ENCODE measurements at places on chromosomes 5 and 9.

DNA sequence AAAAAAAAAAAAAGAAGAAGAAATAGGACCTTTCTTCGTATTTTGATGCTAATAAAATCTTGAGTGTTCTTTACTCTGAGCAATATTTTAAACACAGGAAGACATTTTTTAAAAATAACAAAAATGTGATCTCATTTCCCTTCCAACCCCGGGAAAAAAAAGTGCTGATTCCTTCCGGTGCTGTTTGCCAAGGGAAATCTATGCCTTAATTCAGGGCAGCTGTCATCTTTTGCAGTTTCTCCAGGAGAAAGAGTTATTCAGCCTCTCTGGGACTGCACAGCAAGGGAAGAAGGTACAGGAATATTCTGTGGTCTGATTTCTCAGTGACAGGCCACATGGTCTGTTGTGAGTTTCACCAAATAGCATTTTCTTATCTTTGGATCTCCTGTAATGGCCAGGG, 291.9 kb upstream of the IRX1 start:
- no peak for DNase-seq

- DNase-seq = no peak
Observed at GRCh38 chr5:153674356-153674755, 183.9 kb downstream of the GRIA1 start.

GRCh38 chr5:16082982-16083381, 96.6 kb downstream of the MARCHF11 start:
- no peak for DNase-seq

DNA sequence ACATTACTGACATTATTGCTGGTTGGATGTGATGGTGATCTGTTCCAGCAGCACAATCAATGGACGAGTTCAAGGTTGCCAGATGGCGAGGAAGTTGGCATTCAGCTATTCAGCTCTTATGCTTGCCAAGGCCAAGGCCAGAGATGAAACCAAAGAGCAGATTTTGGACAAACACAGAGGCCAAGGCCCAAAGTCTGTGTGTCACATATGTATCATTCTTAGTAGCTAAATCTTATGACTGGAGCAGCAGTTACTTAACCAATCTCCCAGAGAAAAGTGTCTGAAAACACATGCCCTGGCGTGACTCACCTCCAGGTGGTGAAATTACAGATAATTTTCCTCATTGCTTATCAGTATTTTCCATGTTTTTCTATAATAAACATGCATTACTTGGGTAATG, 189.0 kb upstream of the EGFLAM start:
- DNase-seq = no peak

- DNase-seq = no peak
Observed at GRCh38 chr9:135950135-135950682, 11.0 kb downstream of the UBAC1 start.

GRCh38 chr9:92608909-92609445, 61.0 kb downstream of the IPPK start:
- no peak for DNase-seq

DNA sequence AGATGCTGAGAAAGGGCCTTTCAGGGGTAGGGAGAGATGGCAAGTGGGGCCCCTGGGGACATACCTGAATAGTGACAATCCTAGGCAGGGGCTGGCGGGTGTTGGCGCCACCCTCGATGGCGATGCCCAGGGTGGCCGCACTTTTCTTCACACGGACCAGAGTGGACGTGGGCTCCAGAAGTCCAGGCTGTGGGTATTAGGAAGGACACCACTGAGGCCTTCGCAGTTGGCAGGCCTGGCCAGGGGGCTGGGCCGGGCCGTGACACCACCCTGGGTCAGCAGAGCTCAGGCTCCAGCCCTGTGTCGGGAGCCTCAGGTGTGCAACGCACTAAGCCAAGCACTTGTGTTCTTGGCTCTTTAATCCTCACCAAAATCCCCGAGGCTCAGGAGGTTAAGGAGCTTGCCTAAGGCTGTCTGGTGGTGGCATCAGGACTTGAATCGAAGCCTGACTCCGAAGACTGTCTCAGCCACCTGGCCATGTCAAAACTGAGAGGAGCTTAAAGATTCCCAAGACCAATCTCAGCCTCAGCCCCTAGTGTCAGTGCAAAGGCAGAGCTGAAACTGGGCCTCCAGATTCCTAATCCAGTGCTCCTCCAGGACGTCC, 15.5 kb upstream of the AKNA start:
- DNase-seq = no peak

DNA sequence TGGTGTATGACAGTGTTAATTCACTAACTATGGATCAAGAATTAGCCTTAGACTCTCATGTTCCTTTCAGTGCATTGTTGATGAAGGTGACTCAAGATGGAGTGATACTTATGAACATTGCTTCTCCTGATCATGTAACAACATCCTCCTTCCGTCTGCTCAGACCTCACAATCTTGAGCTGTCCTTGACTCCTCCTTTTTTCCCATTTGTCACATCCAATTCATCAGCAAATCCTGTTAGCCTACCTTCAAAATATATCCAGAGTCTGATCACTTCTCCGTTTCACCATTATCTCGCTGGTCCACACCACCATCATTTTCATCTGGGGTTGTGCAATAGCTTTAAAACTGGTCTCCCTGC, 9.2 kb upstream of the SEMA6A start:
- DNase-seq = no peak

DNA sequence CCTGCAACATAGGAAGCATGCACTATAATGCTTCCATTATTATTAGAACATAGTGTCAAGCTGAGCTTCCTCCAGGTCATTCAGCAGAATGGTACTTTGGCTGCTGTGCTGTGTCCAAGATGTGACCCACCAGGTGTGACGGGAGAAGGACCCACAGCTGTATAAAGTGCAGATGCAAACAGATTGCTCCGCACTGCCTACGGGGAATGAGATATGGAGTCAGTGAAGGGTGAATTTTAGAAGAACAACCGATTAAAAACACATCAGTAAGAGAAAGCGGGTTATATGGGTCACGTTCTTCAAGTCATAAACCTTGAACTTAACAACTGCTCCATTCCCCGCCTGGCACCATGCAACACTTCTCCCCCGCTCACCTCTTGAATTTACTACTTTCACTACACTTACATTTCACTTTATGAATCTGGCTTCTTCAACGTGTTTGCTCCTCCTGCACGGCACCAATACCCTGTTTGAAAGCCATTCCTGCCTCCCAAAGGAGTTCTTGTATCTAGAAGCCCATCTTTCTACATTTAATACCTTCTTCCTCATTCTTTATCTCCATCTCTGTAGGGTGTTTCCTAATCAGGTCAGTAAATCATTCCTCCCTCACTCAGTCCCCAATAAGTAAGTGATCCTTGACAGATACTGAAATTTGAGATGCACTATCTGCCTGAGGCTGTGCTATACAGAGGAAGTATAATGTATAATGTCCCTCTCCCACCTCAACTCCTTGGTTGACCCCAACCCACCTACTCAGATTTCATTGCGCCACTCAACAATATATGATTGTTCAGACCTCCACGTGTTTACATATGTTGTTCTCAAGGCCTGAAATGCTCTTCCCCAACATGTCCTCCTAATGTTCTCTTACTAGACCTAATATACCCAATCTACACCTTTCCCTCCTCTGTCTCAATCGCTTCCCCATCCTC, 25.9 kb downstream of the BRINP1 start:
- DNase-seq = no peak

DNA sequence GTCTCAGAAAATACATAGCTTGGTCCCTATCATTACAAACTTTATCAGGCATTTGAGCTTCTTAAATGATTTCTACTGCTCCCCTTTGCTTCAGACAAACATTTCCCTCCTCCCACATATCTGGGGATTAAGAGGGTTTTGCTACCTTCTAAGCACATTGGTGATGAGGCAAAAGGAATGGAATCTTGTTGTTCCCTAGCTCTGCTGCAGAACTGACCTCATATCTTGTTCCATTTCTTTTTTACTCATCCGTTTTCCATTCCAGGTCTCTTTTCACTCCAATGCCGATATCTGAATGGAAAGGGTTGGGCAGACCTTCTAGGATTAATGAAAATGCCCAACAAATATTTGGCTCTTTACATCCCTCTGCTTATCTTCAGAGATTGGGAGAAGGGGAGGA, 444.6 kb downstream of the ZNF608 start:
- DNase-seq = no peak

DNA sequence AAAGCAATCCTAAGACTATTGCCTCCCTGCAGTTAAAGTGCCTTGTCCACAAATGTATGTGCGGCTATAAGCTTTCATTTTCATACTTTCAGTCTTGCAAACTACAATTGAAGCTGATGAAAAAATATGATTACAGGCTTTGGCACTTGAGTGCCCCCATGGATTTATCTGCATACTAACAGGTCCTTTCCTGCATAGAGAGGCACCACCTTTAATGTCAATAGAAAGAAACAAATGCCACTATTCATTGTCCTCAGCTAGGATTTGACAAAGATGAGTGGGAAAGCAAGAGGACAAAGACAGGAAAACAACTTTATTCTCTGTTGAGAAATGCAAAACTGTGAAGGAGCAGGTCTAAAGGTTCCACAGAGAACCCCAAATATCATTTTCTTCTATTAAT, 125.7 kb upstream of the PTGER4 start:
- no peak for DNase-seq

GRCh38 chr9:93013856-93014582, 44.5 kb upstream of the SUSD3 start:
- no peak for DNase-seq

- no peak for DNase-seq
Observed at GRCh38 chr5:122273696-122274095, 38.3 kb upstream of the SNCAIP start.

DNA sequence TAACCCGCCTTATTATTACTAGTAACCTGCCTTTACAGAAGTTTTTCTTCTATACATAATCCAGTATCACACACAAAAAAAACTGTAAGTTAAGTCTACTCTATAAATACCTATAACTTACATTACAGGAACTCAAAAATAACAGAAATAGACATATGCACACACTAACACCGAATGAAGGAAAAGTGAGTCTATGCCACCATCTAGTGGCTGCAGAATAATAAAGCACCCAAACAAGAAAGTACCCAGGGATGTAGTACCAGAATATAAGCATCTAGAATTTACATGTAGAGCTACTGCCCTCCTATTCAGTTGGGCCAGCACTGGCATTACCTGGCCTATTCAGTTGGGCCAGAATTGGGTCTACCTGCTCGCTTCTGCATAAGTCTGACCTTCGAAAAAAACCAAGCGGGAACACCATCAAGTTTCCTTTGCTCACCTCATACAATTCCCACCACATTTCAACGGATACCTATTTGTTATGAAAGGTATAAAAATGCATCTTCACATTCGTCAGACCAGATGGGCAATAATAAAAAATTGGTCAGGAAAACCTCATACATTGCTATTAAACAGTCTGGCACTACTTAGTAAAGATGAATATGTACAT, 4.0 kb upstream of the NIPSNAP3A start:
- DNase-seq = peak; percentile 24
